ENCODE measurements at places on chromosomes 4 and X.

- no peak for DNase-seq
These were observed 3.6 kb upstream of the MTM1 start for GRCh38 chrX:150564838-150565237.

GRCh38 chr4:102521570-102521969 lies 20.4 kb downstream of the NFKB1 start:
- DNase-seq: no peak

- DNase-seq: no peak
These were observed 402 bp downstream of the CCDC120 start for GRCh38 chrX:49059201-49059600.

DNA sequence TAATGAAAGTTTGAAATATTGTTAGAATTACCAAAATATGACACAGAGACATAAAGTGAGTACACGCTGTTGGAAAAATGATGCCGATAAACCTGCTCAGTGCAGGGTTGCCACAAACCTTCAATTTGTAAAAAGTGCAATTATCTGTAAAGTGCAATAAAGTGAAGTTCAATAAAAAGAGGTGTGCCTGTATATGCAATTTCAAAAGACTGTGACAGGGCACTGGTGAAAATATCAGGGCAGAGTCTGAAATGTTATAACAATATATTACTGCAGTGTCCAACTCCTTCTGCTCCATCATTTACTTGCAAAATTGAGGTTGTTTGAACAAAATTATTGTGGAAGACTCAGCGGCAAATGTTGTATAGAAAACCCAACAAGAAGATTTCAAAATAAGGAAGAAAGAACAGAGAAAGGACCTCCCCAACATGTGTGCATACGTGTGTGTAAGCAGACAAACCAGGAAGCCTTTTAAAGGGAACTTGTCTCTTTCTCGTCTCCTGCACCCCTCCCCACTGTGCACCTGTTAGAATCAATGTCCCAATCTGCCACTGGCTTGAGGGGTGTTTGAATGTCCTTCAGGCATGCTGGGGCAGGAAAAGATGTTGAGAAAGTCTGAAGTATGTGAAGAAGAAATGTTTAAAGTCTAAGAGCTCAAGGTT lies 96.2 kb downstream of the MAOB start:
- no peak for DNase-seq

GRCh38 chr4:22477136-22477812 lies 38.6 kb downstream of the ADGRA3 start:
- no peak for DNase-seq

- no peak for DNase-seq
These were observed 294.1 kb downstream of the STIM2 start for GRCh38 chr4:27154706-27155105.

DNA sequence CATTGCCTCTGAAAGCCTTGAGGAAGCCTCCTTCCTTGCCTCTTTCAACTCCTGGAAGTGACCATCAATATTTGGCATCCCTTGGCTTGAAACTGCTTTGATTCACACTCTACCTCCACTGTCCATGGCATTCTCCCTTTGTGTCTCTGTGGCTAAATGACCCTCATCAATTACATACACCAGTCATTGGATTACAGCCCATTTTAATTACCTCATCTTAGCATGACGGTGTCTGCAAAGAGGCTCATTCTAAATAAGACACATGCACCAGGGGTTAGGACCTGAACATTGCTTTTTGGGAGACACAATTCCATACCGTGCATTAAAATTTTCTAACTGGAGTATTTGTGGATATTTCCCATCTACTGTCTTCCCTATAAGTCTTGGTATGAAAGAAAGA lies 60.7 kb upstream of the FAM9A start:
- no peak for DNase-seq

- DNase-seq: no peak
These were observed 9.4 kb downstream of the GPRIN3 start for GRCh38 chr4:89298155-89298554.

DNA sequence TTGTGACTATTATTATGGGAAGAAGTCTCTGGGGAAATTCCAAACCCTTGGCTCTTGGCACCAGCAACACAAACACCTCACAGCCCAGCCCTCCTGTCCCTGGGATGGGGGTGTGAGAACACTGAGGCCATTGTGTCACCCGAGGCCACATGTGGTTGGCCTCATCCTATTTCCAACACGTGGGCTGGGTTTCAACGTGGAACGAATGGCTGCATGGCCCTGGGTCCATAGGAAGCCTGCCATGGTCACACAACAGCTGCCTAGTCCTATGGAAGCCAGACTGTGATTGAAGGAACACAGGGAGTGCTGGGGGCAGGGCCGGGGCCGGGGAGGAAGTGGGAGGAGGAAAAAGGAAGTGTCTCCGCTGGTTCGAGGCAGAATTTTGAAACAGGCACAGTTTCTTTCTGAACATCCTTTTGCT lies 10.0 kb downstream of the CLCN4 start:
- DNase-seq: no peak

- DNase-seq: no peak
These were observed 56.2 kb downstream of the VCX3B start for GRCh38 chrX:8520791-8521190.

- no peak for DNase-seq
These were observed 32.0 kb downstream of the SPIN3 start for GRCh38 chrX:56963377-56963776.

DNA sequence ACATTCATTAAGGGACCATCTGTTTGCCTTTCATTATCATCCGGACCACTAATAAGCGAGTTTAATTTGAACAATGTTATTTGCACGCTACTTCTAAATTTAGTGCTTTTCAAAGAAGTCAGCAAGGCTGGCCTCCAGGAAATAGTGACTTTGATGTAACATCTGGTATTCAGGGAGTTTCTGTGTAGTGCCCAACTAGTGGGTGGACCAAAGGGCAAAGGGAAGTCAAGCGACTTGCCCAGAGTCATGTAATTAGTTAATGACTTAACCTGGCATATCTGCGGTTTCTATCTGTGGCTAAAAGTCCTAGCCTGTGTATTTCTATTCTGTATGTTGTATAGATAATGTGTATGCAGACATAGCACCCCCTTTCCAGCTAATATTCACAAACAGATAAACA lies 56.3 kb upstream of the LCORL start:
- no peak for DNase-seq

GRCh38 chrX:150536455-150537116 lies 31.8 kb upstream of the MTM1 start:
- no peak for DNase-seq

DNA sequence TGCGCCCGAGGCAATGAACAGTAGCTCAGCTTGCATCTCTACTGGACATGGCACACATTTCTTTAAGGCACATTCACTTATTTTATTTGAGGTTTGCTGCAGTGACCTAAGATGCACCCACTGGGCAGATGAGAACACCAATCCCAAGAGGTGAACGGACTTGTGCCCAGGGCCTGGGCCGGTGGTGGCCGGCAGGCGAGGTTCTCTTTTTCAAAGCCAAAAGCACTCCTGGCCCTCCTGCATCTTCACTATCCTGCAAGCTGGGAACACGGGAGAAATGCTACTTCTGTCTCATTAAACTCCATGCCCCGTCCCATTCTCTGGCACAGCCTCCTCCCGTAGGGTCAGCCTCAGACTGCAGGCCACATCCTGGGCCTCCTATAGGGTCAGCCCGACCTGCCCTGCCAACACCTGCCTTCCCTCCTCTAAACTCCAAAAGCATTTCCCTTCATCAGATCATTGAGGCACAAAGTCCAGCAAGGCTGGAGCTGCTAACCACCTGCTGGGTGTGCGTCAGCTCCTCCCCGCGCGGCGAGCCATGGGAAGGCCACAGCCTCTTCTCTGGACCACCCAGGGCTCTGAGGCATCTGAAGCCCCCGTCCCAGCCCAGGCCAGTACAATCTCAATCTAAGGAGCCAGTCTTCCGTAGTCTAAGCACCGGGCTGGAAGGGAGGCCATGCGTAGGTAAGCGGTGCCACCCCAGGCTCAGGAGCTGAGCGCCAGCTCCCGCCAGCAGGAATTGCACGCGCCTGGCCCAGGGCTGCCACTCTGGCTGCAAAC lies 166.1 kb downstream of the AFAP1 start:
- no peak for DNase-seq

- DNase-seq: no peak
These were observed 77.0 kb upstream of the MXD4 start for GRCh38 chr4:2338754-2339457.

- DNase-seq: no peak
These were observed 447.5 kb upstream of the RASGEF1B start for GRCh38 chr4:81919223-81919622.

DNA sequence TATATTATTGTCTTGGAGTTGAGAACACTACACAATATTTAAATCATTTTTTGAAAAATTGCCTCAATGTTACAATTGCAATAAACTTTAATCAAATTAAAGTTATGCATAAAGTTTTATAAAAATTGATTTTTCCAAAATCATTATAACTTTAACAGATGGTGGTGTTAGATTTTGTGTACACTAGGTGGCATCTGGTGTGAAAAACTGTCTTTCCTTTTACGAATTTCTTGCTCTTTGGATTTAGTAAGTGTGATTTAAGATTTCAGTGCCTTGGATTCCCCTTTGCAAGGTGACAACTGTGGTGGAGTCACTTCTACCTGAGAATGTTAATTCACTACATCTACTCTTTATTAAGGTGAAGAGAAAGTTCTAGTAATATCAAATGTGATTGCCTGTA lies 91.6 kb downstream of the AREG start:
- DNase-seq: no peak

- DNase-seq: no peak
These were observed 25.6 kb downstream of the KDM6A start for GRCh38 chrX:44898411-44899221.

DNA sequence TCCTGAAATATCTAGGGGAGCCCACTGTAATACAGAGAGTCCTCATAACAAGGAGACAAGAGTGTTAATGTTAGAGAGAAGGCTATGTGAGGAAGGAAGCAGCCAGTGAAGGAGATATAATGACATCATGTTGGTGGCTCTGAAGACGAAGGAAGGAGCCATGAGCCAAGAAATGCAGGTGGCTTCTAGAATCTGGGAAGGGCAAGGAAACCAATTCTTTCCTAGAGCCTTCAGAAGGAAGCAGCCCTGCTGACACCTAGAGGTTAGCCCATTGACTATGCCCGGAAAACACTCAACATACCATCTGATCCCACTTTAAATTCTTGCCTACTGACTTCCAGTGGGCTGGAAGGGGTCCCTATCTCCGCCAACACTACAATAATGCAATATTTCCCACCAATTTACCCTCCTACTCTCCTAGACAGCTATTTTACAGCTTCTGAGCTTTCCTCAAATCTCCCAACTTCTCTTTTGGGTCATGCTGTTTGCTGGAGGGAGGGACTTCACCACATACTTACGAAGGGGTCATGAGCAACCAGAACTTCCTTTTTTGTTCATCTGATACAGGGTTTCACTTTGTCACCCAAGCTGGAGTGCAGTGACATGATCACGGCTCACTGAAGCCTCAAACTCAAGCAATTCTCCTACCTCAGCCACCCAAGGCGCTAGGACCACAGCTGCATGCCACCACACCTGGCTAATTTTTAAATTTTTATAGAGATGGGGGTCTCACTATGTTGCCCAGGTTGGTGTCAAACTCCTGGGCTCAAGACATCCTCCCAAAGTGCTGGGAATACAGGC lies 25.2 kb upstream of the G3BP2 start:
- no peak for DNase-seq

DNA sequence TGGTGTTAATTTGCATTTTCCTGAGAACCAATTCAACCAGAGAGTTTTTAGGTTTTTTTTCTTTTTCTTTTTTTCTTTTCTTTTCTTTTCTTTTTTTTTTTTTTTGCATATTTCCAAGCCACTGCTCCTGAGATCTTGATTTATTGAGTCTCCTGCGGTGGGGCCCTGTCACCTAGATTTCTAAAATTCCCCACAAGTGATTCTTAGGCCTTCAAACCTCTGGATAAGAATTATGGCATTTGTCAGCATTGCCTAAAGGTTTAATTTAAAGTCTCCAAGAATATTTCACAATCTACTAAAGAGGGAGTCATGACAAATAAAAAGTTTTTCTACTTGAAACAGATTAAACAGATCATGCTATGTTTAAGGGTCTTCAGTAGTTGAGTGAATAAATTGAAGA lies 84.9 kb downstream of the GAB1 start:
- no peak for DNase-seq

GRCh38 chrX:148577741-148578140 lies 77.3 kb downstream of the AFF2 start:
- DNase-seq: no peak

DNA sequence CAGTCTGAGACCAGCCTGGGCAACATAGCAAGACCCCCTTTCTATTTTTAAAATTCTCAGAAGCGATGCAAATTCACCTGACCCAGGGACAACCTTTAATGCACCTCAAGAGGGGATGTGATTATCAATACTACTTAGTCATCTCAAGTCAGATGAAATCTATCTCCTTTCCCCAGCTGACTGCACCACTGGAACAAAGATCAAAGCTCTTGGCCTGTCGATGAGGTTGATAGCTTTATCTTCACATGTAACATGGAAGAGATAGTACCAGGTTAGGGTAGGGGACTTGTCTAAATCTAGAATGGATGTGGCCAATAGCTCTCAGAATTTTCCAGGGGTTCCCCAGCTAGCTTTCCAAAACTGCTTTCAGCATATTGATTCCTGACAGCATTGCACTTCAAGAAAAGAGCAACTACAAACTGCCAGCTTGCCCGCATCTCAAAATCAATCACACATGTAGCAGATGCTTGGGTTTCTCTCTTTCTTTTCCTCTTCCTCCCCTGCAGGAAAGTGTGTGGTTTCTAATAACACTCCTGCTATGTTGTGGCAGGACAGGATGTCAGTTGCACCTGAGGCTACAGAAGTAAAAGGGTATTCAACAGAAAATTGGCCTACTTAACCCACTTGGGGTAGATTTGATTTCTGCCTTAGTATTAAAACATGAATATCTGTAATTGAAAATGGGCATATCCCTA lies 12.2 kb upstream of the TMEM164 start:
- no peak for DNase-seq

DNA sequence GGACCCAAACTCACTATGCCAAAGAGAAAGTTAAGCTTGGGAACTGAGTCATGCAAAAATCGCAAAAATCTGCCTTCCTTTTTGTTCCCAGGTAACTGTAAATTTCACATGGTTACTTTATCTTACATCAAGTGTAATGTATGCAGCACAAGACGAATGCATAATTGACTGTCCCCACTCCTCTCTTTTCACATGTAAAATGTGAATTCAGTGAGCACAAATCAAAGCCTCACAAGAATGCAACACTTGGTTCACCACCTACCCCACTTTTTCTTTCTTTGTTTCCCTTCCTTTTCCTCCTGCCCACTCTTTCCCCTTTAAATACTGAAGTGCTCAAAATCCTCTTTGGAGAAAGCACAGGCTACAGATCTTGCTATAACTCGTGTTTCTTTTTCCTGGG lies 53.2 kb downstream of the MAGED4B start:
- DNase-seq: no peak

DNA sequence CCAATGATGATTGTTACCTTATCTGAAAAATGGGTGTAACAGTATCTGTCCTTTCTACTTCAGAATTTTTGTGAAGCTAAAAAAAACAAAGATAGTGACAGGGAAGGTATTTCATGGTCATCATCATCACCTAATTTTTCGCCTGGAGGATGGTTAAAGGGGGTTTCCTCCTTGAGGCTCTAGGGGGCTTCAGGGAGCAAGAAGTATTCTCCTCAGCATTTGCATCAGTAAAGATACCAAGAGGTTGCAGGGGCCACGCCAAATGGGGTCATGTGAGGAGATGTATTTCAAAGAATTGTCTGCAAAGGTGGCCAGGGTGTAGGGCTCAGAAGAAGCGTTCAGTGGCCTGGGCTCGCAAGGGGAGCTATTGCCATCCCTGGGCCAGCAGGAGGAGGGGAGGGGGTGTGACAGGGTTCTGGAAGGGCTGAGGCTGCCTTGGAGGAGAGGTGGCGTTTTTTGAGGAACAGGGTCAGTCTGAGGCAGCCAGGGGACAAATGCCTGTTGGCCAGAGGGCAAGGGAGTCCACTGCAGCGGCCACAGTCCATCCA lies 7.3 kb upstream of the NSG1 start:
- no peak for DNase-seq

Measured in activated T-cell treated with anti-CD3 and anti-CD28 coated beads, Interleukin-2, amount 50 U/mL, for 1 hour (primary cell).